NCI-H1694 (cell line): ENCODE measurements at places on chromosomes 2 and 18.

DNA sequence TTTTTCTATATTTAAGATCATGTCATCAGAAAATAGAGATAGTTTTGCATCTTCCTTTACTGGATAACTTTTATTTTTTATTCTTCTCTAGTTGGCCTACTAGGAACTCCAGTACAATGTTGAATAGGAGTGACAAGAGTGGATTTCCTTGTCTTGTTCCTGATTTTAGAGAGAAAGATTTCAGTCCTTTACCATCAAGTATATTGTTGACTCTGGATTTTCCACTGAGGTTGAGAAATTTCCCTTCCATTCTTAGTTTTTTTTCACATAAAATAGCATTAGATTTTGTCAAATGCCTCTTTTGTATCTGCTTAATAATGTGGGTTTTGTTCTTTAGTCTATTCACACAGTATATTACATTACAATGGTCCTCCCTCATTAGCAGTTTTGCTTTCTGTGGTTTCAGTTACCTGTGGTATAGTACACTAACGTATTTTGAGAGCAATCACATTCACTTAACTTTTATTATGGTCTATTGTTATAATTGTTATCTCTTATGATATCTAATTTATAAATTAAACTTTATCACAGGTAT is 105.5 kb downstream of the THADA start:
- no peak for DNase-seq

DNA sequence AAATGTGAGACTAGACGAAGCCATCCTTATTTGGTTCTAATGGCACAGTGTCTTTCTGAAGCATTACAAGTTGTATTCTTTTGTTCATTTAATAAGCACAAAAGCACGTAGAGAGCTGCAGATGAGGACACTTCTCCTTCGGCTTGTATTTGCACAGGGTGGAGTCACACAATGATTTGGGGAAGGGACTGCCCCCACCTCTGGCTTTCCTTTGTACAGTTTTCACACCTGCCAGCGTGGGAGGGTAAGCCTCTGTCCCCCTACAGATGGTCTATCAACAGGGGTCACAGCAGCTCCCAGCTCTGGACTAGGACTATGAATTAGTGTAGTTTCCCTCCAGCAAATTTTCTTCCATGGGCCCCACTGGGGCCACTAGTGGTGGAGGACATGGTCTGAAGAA is 108.2 kb upstream of the KLHL14 start:
- no peak for DNase-seq

- no peak for DNase-seq
Measured at GRCh38 chr18:63586966-63587365, at the start of gene SERPINB13. Gene SERPINB13, plus strand, starts transcription at chr18:63587343. Its CDS starts 1,325 bp downstream, at chr18:63588668.

- no peak for DNase-seq
Measured at GRCh38 chr2:176174382-176174823, 14.1 kb upstream of the HOXD1 start.

DNA sequence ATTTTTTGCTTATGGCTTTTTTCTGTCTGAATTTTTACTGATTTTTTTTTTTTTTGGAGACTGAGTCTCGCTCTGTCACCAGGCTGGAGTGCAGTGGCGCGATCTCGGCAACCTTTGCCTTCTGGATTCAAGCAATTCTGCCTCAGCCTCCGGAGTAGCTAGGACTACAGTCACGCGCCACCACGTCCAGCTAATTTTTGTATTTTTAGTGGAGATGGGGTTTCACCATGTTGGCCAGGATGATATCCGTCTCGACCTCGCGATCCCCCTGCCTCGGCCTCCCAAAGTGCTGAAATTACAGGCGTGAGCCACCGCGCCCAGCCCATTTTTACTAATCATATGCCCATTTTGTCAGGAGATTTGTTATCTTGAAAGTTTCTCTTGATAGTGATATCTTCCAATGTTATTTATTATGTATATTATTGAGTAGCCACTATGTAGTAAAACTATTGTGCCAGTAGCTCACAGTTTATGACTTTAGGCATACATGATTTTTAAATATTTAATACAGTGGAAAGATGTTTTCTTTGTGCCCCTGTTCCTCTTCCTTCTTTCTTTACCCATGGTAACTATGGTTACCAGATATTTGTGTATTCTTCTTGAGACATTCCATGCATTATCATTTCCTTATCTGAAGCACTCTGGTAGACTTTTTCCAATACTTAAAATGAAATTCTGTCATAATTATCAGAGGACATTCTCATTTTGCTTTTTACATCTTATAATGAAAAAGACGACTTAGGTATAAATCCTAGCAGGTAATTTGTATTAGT is 2.1 kb downstream of the HAT1 start:
- DNase-seq, result no peak
